Right lobe of liver (tissue), 6 donors: ENCODE measurements at places on chromosomes 2 and 18. TPM values are rescaled to one million over a fixed set of nuclear protein-coding genes. Genes with fewer than 3 reads are reported as not detected.
A peak's percentile ranks its signal among the peaks of the same experiment; 100 is the strongest.

GRCh38 chr18:7750095-7750663, 183.1 kb downstream of the PTPRM start:
- peaks cover 10% of the 10 kb centered on the region for H3K4me1 ChIP-seq
- H3K4me3 ChIP-seq, result no peak overlapping the region
- H3K27me3 ChIP-seq, result no peaks in the 10 kb centered on the region
- no peak overlapping the region for H3K27ac ChIP-seq

DNA sequence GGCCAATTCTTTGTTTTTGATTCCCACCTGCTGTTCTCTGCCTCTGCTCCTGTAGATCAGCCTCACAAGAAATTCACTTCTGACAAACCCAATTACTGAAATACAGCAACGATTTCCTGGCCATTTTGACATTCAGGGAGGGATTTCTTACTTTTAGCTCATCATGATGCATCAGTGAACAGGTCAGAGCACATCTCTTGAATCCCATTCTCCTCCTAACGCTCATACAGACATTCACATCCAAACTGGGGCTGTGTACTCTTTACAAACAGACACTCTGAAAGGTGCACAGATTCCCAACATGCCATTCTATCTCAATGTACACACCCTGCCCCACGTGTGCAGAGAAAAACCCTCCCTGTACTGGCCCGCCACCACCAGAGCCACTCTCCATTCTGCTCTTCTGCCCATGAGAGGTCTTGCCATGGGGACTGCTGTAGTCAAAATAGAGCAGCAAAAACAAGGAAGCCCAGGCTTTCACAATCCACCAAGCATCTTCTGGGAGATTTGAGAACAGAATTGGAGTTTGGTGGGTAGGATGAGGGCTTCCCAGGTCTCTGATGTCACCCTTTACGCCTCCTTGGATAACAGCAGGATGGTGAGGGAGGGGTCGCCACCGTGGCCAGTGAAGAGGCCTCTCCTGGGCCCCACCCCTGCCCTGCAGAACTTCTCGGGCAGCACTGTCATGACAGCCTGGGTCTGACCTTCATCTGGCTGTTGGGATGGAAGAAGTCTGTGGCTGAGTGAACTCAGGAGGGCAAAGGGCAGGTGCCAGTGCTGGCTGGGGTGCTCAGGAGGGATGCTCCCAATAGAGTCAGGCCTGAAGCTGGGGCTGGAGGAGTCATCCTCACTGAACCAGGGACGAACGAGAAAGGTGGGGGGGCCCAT, 41.9 kb upstream of the ZFP36L2 start:
- no peaks in the 10 kb centered on the region for H3K36me3 ChIP-seq
- no peak overlapping the region for H3K4me3 ChIP-seq
- no peaks in the 10 kb centered on the region for H3K4me1 ChIP-seq
- H3K27me3 ChIP-seq, result no peaks in the 10 kb centered on the region
- no peak for DNase-seq

DNA sequence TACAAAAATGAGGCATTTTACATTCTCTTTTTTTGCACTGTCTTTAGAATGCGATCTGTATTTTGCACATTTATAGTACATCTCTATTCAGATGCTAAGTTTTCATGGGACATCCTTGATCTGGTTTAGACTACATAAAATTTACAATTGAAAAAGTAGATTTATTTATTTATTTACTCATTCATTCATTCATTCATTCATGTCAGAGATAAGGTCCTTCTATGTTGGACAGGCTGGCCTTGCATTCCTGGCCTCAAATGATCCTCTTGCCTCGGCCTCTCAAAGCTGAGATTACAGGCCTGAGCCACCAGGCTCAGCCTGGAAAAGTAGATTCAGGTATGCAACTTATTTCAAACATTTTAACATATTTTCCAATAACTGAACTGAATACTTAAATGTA, 16.0 kb upstream of the DCTN1 start:
- H3K4me1 ChIP-seq, result no peaks in the 10 kb centered on the region
- DNase-seq, result no peak
- no peak overlapping the region for H3K27ac ChIP-seq
- no peaks in the 10 kb centered on the region for H3K36me3 ChIP-seq
- H3K27me3 ChIP-seq, result no peaks in the 10 kb centered on the region

GRCh38 chr2:97723156-97724072, 10.0 kb downstream of the ZAP70 start:
- no peaks in the 10 kb centered on the region for H3K4me1 ChIP-seq
- H3K4me3 ChIP-seq, result no peak overlapping the region
- H3K27ac ChIP-seq, result no peak overlapping the region

DNA sequence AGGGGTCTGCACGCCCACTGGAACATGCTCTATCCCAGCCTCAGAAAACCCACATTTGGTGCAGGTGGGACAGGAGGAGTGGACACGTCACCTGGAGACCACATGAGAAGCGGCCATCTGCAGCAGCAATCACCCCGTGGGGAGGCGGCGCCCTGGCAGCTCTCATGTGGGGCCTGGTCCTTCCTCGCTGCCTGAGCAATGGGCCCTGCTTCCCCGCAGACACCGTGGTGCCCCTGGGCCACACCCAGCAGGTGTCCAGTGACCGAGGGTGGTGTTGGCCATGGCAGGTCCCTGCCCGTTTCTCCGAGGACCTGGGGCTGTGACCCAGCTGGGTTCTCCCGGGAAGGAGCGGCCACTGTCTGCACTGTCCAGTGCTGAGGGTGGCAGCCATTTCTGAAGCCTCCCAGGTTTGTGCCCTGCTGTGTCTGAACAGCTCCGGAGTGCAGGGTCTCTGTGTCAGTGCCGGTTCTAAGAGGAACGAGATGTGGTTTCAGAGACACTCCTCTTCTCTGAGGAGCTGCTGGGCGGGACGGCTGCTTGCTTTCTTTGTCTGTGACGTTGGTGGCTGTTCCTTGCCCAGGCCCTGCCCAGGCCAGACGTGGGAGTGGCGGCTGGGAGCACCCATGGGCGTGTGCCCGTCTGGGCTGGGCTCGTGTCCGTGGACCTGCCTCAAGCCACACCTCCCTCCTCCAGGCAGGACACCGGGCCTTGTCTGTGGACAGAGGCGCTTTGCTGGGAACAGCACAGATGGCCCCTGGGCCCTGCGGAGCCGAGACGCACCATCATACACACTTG, 44.8 kb downstream of the NFATC1 start:
- H3K36me3 ChIP-seq, result no peaks in the 10 kb centered on the region
- H3K4me3 ChIP-seq, result no peak overlapping the region
- H3K4me1 ChIP-seq, result no peaks in the 10 kb centered on the region
- no peak overlapping the region for H3K27ac ChIP-seq
- no peak for DNase-seq
- H3K27me3 ChIP-seq, result no peaks in the 10 kb centered on the region

- H3K27me3 ChIP-seq, result no peaks in the 10 kb centered on the region
- no peak overlapping the region for H3K27ac ChIP-seq
- DNase-seq, result no peak
- H3K36me3 ChIP-seq, result no peaks in the 10 kb centered on the region
Observed at GRCh38 chr2:161370981-161371380, 45.1 kb upstream of the TBR1 start.

DNA sequence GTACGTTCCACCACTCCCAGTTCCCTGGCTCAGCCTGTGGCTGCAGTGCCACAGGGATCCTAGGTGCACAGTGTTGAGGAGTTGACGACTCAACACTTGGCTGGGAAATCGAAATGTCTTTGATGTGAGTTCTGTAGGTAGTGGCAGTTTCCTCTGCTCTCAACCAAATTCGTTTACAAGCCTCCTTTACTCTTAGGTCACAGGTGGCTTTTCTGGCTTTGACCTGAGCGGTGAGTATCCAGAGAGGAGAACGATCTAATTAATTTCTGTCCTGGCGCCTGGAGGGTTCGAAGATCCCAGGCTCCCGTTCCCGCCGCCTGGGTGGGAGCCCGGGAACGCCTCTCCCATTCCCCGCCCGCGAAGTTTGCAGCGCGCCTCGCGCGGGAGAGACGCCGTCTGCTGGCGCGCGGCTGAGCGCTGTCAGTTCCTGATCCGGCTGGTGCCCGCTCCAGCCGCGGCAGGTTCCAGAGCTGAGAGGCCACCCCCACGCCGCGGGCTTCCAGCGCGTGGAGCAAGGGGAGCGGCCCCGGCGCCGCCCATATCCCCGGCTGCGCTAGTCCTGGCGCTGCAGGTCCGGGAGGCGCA, at the start of gene LAMA3:
LAMA3 (plus strand) TSS at position 423 of the 585 bp plus-strand sequence. CDS start 231 bp downstream, outside the sequence.
- no peaks in the 10 kb centered on the region for H3K36me3 ChIP-seq
- H3K27ac ChIP-seq, result no peak within 1 kb of the TSS
- H3K4me1 ChIP-seq, result peaks cover 17% of the 10 kb centered on the region
- peak; percentile 78 for DNase-seq
- H3K27me3 ChIP-seq, result no peaks in the 10 kb centered on the region

- H3K36me3 ChIP-seq, result no peaks in the 10 kb centered on the region
- H3K27ac ChIP-seq, result no peak overlapping the region
- H3K4me1 ChIP-seq, result no peaks in the 10 kb centered on the region
- H3K27me3 ChIP-seq, result no peaks in the 10 kb centered on the region
- H3K4me3 ChIP-seq, result no peak overlapping the region
- DNase-seq, result no peak
Observed at GRCh38 chr2:44879269-44880124, 62.0 kb upstream of the SIX3 start.

- H3K4me1 ChIP-seq, result no peaks in the 10 kb centered on the region
- H3K4me3 ChIP-seq, result no peak overlapping the region
- no peaks in the 10 kb centered on the region for H3K27me3 ChIP-seq
- DNase-seq, result no peak
- peaks cover 2% of the 10 kb centered on the region for H3K36me3 ChIP-seq
Observed at GRCh38 chr2:69635432-69635831, 8.1 kb downstream of the AAK1 start.

DNA sequence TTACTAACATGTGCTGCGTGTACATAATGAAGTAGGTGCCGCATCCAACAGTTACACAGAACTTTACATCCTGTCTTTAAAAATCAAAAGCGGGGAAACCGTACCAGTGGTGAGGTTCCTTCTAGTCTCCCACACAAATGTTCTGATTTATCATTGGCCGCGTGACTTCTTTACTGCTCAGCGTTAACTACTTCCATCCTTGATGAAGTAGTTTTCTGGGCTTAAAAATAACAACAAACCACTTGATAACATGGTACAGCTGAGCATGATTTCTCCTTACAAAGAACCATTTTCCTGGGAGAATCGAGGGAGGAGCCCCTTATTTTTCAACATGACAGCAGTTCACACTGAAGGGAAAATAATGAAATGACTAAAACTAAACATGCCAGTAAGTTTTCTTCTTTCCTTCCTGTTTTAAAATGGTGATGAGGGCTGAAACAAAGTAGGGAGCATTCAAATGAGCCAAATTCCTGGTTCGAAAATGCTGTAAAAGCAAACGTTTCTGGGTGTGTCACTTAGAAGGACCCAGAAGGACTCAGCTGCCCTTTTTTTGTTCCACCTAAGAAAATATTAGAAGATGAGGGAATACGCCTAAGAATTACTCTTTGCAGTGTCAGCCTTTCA, 9.9 kb downstream of the EMILIN2 start:
- no peak overlapping the region for H3K4me3 ChIP-seq
- H3K27me3 ChIP-seq, result no peaks in the 10 kb centered on the region
- DNase-seq, result no peak
- H3K27ac ChIP-seq, result no peak overlapping the region
- no peaks in the 10 kb centered on the region for H3K4me1 ChIP-seq
- no peaks in the 10 kb centered on the region for H3K36me3 ChIP-seq

GRCh38 chr2:241900251-241901017, 30.9 kb downstream of the RTP5 start:
- DNase-seq, result peak; percentile 51
- peaks cover 7% of the 10 kb centered on the region for H3K4me1 ChIP-seq
- no peak overlapping the region for H3K27ac ChIP-seq
- no peak overlapping the region for H3K4me3 ChIP-seq
- no peaks in the 10 kb centered on the region for H3K27me3 ChIP-seq

DNA sequence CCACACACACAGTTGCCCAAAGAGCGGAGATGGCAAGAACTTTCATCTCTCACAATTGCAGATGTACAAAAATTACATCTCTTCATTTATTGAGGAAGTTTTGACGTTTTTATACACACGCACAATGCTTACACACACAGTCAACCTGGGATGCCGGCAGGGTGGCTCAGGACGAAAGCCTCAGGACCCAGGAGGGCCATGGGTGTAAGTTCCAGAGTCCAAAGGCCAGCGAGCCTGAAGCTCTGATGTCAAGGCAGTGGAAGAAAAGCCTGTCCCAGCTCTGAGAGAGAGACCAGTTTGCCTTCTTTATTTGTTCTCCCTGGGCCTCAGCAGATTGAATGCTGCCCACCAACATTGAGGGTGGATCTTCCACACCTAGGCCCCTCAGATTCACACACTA, 10.1 kb downstream of the AMER3 start:
- no peaks in the 10 kb centered on the region for H3K4me1 ChIP-seq
- DNase-seq, result no peak
- H3K36me3 ChIP-seq, result no peaks in the 10 kb centered on the region
- H3K4me3 ChIP-seq, result no peak overlapping the region

The CCDC121 gene
- 1.7 TPM for total RNA-seq

The ANKRD62 gene
- not detected for total RNA-seq

The STARD6 gene
- total RNA-seq, result not detected

The GAREM1 gene
- 5.5 TPM for total RNA-seq

The GALNT3 gene
- total RNA-seq, result 0.81 TPM

The EPB41L3 gene
- 6.1 TPM for total RNA-seq

The SUCLG1 gene
- total RNA-seq, result 83.9 TPM

The BCL11A gene
- 0.44 TPM for total RNA-seq
